Bone marrow (tissue), 2 donors: ENCODE measurements at places on chromosomes 5 and 9.

DNA sequence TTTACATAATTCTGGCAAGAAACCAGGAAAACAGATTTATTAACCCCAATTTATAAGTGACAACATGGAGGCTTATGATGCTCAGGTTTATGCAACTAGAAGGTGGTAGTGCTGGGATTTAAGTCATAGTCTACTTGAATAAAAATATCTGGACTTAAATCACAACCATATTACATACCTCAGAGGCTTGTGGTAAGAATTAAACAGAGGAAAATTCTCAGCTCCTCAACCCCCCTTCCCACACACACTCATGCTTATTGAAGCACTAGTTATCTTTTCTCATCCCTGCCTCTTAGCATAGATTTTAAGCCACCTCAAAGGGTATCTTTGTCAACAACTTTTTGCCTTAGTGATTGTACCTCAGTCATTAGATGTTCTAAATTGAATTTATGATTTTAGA is 731.0 kb downstream of the PRELID2 start:
- no peak for DNase-seq

DNA sequence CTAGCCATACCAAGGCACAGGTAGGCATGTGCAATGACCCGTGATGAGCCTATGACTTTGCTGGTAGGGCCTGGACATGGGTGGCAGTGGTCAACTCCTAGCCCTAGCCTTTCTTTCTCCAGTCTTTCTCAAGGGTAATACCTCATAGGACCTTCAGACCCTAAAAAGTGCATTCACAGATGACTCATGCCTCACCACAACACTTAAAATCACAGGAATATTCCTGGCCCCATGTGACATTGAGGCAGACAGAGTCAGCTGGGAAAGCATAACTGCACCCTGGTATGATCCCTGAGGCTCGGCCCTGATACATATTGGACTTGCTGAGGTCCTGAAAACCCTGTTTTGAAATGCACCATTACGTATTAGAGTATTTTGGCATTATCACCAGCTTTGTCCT is 449.5 kb downstream of the HINT1 start:
- DNase-seq, result no peak

- no peak for DNase-seq
Observed at GRCh38 chr5:59020611-59021285, 437.9 kb downstream of the RAB3C start.

DNA sequence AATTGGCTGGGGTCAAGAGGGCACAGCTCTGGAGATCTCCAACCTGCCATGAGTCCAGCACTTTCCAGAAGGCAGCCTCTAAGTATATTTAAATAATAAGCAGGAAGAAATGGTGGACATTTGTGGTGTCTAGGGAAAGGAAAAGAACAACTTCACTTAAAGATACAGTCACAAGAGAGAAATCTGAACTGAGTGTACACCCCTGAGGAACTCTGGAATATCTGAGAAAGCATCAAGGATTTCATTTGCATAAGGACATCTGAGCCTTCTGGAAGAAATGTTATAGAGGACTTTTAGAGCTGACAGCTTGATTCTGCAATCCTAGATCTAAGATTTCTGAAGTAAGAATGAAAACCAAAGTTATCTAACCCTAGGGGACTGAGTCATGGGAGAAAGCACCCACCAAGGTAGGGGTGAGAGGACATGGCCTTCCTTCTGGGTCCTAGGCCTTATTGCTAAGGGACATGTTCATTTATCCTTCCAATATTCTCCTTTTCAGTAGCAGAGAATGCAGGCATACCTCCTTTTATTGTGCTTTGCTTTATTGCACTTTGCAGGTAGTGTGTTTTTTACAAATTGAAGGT is 253.4 kb upstream of the SLC24A2 start:
- DNase-seq, result no peak

- no peak for DNase-seq
Observed at GRCh38 chr5:77852514-77853352, 76.6 kb upstream of the TBCA start.

- DNase-seq, result no peak
Observed at GRCh38 chr9:4290427-4290837, 9.4 kb downstream of the GLIS3 start.

GRCh38 chr9:10371824-10372223 is 241.0 kb downstream of the PTPRD start:
- no peak for DNase-seq
